HFFc6 (cell line): ENCODE measurements at places on chromosomes 6 and 20. TPM values are rescaled to one million over a fixed set of nuclear protein-coding genes. Genes with fewer than 3 reads are reported as not detected.

DNA sequence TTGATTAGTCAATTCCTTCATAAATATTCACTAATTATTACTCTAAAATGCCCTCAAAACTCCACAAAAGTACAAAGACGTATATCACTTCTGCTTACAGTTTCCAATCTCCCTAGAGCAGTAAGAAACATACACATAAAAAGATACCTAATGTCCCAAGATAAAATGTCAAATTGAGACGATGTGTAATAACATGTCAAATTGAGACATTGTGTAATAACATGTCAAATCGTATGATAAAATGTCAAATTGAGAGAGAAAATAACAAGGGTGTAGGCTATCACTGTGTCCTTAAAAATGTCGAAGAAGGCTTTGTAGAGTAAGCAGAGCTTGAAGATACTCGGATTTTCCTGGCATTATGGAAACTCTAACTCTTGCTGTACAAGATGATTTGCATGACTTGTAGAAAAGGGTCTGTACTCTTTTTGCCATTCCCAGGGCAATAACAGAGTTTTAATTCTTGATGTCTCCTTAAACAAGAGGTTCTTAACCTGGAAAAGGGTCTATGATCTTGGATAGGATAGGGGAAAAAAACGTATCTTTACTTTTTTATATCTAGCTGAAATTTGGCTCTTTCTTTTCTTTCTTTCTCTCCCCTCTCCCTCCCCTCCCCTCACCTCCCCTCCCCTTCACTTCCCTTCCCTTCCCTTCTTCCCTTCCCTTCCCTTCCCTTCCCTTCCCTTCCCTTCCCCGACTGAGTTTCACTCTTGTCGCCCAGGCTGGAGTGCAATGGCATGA is 67.7 kb upstream of the ADGRG6 start:
- H3K4me1 ChIP-seq = peaks cover 10% of the 10 kb centered on the region; the same call in 1 of the 2 replicates
- H3K4me3 ChIP-seq = no peak overlapping the region
- no peaks in the 10 kb centered on the region for H3K27me3 ChIP-seq
- no peaks in the 10 kb centered on the region for H3K36me3 ChIP-seq

- peaks cover 12% of the 10 kb centered on the region for H3K27me3 ChIP-seq
- no peak overlapping the region for H3K4me3 ChIP-seq
- DNase-seq = no peak
- H3K36me3 ChIP-seq = no peaks in the 10 kb centered on the region
These were observed 9.7 kb downstream of the CNBD2 start for GRCh38 chr20:35978041-35978513.

DNA sequence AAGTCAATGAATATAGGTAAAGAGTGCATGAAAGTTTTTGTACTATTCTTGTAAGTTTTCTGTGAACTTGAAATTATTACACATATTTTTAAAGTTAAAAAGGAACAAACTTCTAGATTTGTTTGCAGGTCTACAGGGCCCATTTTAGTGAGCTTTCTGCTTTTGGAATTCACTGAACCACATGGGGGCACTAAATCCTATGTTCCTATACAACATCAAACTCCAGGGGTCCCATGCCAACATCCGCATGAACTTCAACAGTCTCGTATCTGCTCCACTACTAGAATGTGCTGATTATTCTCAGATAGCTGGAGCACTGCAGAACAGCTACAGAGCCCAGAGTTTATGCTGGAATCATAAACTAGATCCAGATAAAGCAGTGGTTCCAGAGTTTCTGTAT is 347.9 kb upstream of the SPTLC3 start:
- peaks cover 15% of the 10 kb centered on the region for H3K36me3 ChIP-seq
- no peaks in the 10 kb centered on the region for H3K4me1 ChIP-seq
- H3K27me3 ChIP-seq = no peaks in the 10 kb centered on the region; the same call in 1 of the 2 replicates
- no peak for DNase-seq
- no peak overlapping the region for H3K27ac ChIP-seq

GRCh38 chr20:51142448-51142847 is 119.5 kb upstream of the KCNG1 start:
- peaks cover 30% of the 10 kb centered on the region for H3K27me3 ChIP-seq
- no peak overlapping the region for H3K27ac ChIP-seq
- H3K4me1 ChIP-seq = no peaks in the 10 kb centered on the region
- DNase-seq = no peak
- H3K4me3 ChIP-seq = no peak overlapping the region
- 0 out of 2 replicates have a peak, but pooled peaks cover 4% of the 10 kb centered on the region for H3K36me3 ChIP-seq

DNA sequence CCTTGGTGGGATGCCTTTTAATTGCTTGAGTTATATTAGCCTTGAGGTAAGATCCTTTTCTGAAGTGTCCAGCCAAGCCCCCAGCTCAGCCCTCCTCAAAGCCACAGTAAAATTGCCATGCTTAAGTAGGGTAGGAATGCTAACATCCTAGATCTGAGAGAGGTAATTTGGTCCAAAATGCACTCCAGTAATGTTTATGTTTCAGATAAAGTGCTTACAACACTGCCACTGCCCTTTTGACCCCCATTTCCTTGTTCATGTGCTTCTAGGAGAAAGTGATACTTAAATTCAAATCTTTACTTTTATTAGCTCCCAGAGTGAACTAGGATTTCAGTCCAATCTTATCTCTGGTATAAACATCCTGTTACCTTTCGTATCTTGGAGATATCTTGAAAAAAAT is 318.0 kb downstream of the BMP2 start:
- H3K36me3 ChIP-seq = no peaks in the 10 kb centered on the region
- H3K27ac ChIP-seq = no peak overlapping the region
- DNase-seq = no peak
- no peak overlapping the region for H3K4me3 ChIP-seq
- H3K4me1 ChIP-seq = no peaks in the 10 kb centered on the region
- no peaks in the 10 kb centered on the region for H3K27me3 ChIP-seq

GRCh38 chr6:97656236-97656635 is 373.2 kb upstream of the MMS22L start:
- no peaks in the 10 kb centered on the region for H3K36me3 ChIP-seq
- no peak for DNase-seq
- H3K27ac ChIP-seq = no peak overlapping the region
- no peaks in the 10 kb centered on the region for H3K27me3 ChIP-seq

- no peaks in the 10 kb centered on the region for H3K36me3 ChIP-seq
- H3K4me3 ChIP-seq = no peak overlapping the region
- no peak for DNase-seq
- no peaks in the 10 kb centered on the region for H3K4me1 ChIP-seq
- peaks cover 26% of the 10 kb centered on the region for H3K27me3 ChIP-seq
These were observed 21.9 kb downstream of the MYH7B start for GRCh38 chr20:34977365-34978091.

- no peak for DNase-seq
- peaks cover 79% of the 10 kb centered on the region for H3K4me1 ChIP-seq
- no peaks in the 10 kb centered on the region; the same call in 1 of the 2 replicates for H3K27me3 ChIP-seq
- H3K4me3 ChIP-seq = no peak overlapping the region
- H3K27ac ChIP-seq = no peak overlapping the region
- H3K36me3 ChIP-seq = peaks cover 12% of the 10 kb centered on the region; the same call in 1 of the 2 replicates
These were observed 66.9 kb downstream of the ARID1B start for GRCh38 chr6:156844089-156844488.

DNA sequence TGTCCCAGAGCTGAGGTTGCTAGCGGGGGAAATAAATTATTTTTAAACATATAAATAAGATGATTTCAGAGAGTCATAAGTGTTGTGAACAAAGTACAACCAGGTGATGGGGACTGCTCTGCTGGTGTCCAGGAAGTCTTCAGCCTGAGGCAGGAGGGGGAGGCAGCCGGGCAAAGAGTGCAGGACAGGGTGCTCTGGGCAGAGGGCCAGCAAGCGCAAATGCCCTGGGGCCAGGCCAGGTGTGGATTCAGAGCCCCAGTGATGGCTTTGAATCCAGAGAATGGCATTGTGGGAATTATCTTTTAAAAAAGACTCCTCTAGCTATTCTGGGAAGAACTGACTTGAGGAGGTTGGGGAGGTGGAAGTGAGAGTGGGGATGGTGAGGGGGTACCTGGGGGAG is 1.6 kb downstream of the CLPSL1 start:
- peaks cover 46% of the 10 kb centered on the region for H3K27me3 ChIP-seq
- H3K4me1 ChIP-seq = no peaks in the 10 kb centered on the region
- H3K4me3 ChIP-seq = no peak overlapping the region
- no peaks in the 10 kb centered on the region for H3K36me3 ChIP-seq
- no peak for DNase-seq

DNA sequence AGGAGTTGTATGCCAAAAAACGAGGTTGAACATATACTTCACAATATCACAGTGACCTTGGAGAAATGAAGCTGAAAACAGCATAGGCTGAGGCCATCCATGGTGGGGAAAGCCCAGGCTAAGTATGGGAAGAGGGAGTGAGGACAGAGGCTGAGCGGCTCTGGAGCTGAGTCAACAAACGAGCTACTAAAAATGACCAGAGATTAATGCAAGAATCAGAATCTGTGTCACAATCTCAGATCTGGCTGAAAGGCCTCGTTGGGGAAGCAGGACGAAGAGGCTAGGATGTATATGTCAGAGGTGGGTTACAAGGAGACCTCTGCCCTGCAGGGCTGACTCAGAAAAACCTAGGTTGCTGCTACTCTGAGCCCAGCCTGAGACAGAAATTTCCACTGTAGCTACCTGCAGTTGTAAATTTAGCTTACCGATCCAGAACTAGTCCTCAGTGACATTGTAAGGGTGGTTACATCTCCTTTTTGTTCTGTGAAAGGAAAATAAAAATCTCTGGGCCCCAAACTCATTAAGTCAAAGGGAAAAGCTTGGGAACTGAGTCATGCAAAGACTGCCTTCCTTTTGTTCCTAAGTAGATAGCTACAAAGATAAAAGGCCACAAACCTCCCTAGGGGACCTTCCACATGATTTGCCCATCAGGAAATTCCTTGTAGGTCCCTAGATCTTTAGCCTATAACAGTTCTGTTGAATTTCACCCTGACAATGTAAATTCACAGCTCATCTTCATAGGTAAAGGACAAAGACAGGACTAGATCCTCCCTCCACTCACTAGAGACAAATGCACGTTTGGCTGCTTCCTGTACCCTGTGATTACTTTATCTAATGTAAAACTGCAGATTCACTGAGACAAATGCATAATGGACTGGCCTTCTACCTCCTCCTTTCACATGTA is 8.5 kb upstream of the TUBB2A start:
- H3K4me1 ChIP-seq = peaks cover 54% of the 10 kb centered on the region
- H3K27ac ChIP-seq = peak overlapping the region; percentile 92
- peak; percentile 58 for DNase-seq
- H3K36me3 ChIP-seq = no peaks in the 10 kb centered on the region; the same call in 1 of the 2 replicates
- peaks cover 3% of the 10 kb centered on the region; the same call in 1 of the 2 replicates for H3K27me3 ChIP-seq

GRCh38 chr6:14984519-14984853 is 261.4 kb upstream of the JARID2 start:
- no peaks in the 10 kb centered on the region for H3K36me3 ChIP-seq
- peaks cover 10% of the 10 kb centered on the region for H3K27me3 ChIP-seq
- peak overlapping the region; percentile 61 for H3K4me3 ChIP-seq
- H3K4me1 ChIP-seq = peaks cover 14% of the 10 kb centered on the region

DNA sequence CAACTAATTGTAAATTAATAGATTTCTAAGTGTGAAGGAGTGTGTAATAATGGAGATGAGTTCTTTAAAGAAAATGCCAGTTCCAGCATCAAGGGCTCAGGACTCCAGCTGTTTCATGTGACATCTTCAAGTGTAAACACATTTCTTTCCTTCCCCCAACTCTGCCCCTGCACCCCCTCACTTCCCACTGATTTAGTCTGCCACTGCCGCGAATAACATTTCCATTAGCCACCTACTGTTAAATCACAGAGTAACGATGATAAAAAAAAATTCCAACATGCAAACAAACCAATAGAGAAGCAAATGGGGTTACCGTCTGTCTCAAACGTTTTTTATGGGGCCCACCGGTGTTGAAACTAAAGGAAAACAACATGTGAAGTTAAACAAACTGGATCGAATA is 414.3 kb downstream of the SAMD5 start:
- no peak overlapping the region for H3K27ac ChIP-seq
- no peak overlapping the region for H3K4me3 ChIP-seq
- no peaks in the 10 kb centered on the region for H3K27me3 ChIP-seq
- H3K36me3 ChIP-seq = no peaks in the 10 kb centered on the region; the same call in 1 of the 2 replicates

GRCh38 chr6:143727035-143727434 is 49.3 kb downstream of the PHACTR2 start:
- DNase-seq = no peak
- H3K27me3 ChIP-seq = no peaks in the 10 kb centered on the region
- H3K4me1 ChIP-seq = peaks cover 21% of the 10 kb centered on the region

DNA sequence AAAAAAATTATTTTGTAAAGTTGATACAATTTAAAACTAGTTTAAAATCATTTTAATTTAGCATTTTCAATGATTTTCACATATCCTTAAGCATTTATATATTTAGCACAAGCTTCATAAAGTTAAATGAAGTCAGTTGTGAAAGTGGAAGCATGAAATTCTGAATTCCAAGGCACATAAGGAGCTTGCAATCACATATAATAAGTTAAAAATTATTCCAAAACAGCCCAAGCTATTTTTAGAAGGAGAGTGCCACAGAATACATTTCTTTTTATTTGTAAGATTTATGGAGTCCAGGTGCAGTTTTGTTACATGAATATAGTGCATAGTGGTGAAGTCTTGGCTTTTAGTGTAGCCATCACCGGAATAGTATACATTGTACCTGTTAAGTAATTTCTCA is 3.2 kb upstream of the LGSN start:
- no peak for DNase-seq
- no peaks in the 10 kb centered on the region for H3K4me1 ChIP-seq
- no peak overlapping the region for H3K4me3 ChIP-seq
- H3K36me3 ChIP-seq = no peaks in the 10 kb centered on the region
- H3K27ac ChIP-seq = no peak overlapping the region

GRCh38 chr6:142500250-142500786 is 198.5 kb downstream of the ADGRG6 start:
- peaks cover 15% of the 10 kb centered on the region; the same call in 1 of the 2 replicates for H3K36me3 ChIP-seq
- no peaks in the 10 kb centered on the region for H3K4me1 ChIP-seq
- no peak overlapping the region for H3K4me3 ChIP-seq
- peaks cover 12% of the 10 kb centered on the region for H3K27me3 ChIP-seq

DNA sequence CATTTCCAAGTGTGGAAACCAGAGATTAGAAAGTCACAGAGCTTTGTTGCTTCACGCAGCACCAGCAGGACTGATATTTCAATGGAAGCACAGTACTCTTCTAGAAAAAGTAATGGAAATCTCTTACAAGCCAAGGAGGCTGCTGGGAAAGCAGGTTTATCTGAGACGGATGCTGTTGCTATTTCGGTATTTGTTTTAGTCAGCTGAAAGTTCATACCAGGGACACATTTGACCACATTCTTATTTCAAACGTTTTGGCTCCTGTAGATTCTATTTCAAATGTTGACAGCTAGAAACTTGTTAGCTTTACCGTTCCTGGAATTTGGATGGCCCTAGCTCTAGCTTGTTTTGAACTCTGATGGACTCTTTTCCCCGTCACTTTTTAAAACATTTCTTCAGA is 3.7 kb upstream of the TMEM242 start:
- no peaks in the 10 kb centered on the region for H3K36me3 ChIP-seq
- no peak overlapping the region for H3K4me3 ChIP-seq
- no peak for DNase-seq

LGSN gene
- total RNA-seq = not detected in 2 replicates

BPIFB1 gene
- total RNA-seq = not detected in 3 replicates

GJA1 gene
- total RNA-seq = 80.6 and 91.1 TPM in 2 replicates

MDC1 gene
- total RNA-seq = 19.5 to 29.9 TPM (median 27.9 TPM) in 3 replicates

ELOVL2 gene
- total RNA-seq = 0.09 TPM in 1 of 2 replicates, not detected in the other
